ENCODE measurements at places on chromosomes 11 and 22.

GRCh38 chr11:10285148-10285802, 8.7 kb downstream of the SBF2 start:
- DNase-seq, result no peak

DNA sequence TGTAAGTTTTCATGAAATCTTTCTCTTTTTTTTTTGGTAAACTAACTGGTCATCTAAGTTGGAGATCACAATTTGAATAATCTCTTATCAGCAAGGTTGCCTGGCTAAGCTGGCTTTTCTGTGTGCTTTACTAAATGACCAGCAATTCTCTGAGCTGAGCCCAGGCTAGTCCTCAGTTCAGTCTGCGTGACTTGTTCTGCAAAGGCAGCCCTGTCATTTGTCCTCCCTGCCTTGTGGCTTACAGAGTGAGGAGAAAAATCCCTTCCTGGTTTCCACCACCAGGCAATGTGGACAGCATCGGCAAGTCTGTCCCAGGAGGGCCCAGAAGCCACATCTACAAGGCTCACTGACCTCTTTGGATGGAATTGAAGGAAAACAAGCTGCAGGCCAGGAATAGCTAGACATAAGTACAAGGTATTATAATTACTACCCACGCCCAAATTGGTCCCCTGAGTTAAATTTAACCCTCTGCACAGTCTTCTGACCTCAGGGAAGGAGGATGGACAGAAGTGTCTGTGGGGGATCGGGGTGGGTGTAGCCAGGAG, 108.6 kb downstream of the SCN3B start:
- DNase-seq, result no peak

GRCh38 chr22:20205464-20205963, 54.7 kb upstream of the CCDC188 start:
- DNase-seq, result no peak

DNA sequence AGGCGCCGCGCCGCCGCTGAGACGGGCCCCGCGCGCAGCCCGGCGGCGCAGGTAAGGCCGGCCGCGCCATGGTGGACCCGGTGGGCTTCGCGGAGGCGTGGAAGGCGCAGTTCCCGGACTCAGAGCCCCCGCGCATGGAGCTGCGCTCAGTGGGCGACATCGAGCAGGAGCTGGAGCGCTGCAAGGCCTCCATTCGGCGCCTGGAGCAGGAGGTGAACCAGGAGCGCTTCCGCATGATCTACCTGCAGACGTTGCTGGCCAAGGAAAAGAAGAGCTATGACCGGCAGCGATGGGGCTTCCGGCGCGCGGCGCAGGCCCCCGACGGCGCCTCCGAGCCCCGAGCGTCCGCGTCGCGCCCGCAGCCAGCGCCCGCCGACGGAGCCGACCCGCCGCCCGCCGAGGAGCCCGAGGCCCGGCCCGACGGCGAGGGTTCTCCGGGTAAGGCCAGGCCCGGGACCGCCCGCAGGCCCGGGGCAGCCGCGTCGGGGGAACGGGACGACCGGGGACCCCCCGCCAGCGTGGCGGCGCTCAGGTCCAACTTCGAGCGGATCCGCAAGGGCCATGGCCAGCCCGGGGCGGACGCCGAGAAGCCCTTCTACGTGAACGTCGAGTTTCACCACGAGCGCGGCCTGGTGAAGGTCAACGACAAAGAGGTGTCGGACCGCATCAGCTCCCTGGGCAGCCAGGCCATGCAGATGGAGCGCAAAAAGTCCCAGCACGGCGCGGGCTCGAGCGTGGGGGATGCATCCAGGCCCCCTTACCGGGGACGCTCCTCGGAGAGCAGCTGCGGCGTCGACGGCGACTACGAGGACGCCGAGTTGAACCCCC, 798 bp downstream of the BCR start:
- no peak for DNase-seq

DNA sequence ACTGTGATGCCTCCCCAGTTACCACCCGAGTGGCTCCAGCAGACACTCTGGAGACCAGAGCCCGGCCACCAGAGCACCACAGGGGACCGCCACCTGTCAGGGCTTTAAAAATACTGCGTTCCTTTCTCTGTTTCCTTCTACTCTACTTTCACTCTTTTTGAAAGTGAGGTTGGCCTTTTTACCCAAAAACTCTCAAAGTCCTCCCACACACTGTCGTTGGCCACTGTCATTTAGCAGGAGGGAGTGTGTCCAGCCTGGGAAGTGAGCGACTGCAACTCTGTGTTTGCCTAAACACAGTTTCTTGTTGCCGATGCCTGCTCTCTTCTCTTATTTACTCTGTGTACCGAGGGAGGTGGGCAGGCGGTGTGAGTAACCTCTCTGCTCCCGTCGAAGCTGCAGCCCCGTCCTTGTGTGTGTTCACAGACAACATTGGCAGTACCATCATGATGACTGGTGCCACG, 90.8 kb upstream of the CLDN5 start:
- DNase-seq, result no peak
